Kidney glomerular epithelial cell (primary cell): ENCODE measurements at places on chromosomes 12 and 14.

DNA sequence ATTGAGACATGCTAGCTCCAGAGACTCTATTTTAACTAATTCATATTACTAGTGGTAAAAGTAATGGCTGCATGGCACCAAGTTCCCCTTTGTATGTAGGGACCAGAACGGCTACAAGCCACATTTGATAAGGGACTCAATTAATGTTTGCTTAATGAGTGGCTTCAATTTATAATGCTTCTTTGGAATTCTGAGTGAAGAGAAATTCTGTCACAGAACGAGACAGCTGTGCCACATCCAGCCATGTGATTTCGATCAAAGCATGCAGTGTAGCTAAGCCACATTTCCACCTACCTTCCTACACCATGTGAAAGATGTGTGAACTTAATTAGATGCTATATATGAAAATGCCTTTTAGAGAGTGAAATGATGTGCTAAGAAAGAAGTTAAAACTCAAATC is 217.4 kb downstream of the ACSS3 start:
- DNase-seq, result no peak

DNA sequence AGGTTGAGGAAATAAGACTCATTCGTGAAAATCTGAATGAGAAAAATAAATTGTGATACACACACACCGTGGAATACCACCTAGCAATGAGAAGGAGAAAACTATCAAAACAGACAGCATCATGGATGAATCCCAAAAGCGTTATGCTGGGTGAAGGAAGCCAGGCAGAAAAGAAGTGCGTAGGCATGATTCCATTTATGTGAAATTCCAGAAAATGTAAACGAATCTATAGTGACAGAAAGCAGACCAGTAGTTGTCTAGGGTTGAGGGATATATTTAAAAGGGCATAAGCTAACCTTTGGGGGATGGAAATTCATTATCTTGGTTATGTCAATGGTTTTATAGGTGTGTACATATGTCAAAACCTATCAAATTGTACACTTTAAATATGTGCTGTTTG is 42.5 kb upstream of the ANO2 start:
- DNase-seq, result no peak

DNA sequence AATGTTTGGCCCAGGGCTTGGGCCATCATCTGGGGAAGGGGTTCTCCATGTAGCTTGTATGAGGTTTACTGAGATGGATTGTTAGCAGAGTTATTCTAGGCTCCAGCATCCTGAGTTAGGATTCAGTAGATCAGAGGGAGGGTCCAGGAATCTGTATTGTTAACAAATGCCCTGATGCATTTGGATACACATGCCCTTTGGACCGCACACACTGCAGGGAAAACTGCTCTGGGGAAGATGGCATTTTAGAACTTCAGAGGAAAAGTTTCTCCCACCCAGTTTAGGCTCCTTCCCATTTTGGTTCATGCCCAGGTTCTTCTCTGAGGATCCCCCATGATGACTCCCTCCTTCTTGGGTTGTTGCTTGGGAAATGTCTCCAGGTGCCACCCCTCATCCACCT is 193.3 kb downstream of the KTN1 start:
- no peak for DNase-seq

DNA sequence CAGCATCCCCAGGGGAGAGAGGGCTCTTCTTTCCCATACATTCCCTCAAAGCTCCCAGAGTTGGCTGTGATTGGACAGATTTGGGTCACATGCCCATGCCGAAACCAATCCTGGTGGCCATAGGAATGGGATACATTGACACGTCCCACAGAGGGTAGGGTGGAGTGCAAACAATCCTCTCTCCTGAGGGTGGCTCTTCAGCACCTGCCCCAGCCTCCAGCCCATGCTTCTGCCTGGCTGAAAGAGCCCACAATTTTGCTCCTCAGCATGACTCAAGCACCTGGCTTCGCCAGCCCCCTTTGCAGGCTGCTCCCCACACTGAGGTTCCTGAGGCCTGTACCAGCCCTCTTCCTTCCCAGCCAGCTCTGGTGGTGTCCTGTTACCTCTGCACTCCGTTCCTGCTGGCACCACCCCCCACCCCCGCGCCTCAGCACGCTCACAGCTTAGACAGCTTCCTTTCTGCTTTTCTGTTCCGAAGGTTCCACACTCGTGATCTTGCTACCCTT is 71.7 kb downstream of the CCDC92 start:
- DNase-seq, result no peak

- DNase-seq, result no peak
Observed at GRCh38 chr12:93448796-93449195, 7.0 kb upstream of the UBE2N start.
